ENCODE measurements at places on chromosomes 1 and 21. TPM values are rescaled to one million over a fixed set of nuclear protein-coding genes. Genes with fewer than 3 reads are reported as not detected.

Gene PARS2
- 1.2 TPM for total RNA-seq

Gene NBPF10
- 2.9 TPM for total RNA-seq

Gene WNT4
- total RNA-seq: not detected

Gene LMX1A
- total RNA-seq: not detected

Gene UMODL1
- total RNA-seq: 0.98 TPM

Gene MACO1
- 25.9 TPM for total RNA-seq

Gene S100A2
- total RNA-seq: not detected

Gene CD101
- total RNA-seq: 3.9 TPM

Gene TFF2
- total RNA-seq: not detected

GRCh38 chr1:203528063-203528462 lies 34.1 kb downstream of the OPTC start:
- no peaks in the 10 kb centered on the region for H3K27me3 ChIP-seq
- no peak for DNase-seq
- H3K4me1 ChIP-seq: no peaks in the 10 kb centered on the region
- H3K4me3 ChIP-seq: no peak overlapping the region
- no peak overlapping the region for H3K27ac ChIP-seq
- H3K36me3 ChIP-seq: no peaks in the 10 kb centered on the region

- peaks cover 6% of the 10 kb centered on the region for H3K36me3 ChIP-seq
- H3K4me1 ChIP-seq: peaks cover 78% of the 10 kb centered on the region
- peak overlapping the region; percentile 40 for H3K4me3 ChIP-seq
Observed at GRCh38 chr1:154418062-154418921, 13.1 kb downstream of the IL6R start.

- H3K4me3 ChIP-seq: peak overlapping the region; percentile 73
- peaks cover 4% of the 10 kb centered on the region for H3K36me3 ChIP-seq
- H3K27me3 ChIP-seq: no peaks in the 10 kb centered on the region
- peaks cover 12% of the 10 kb centered on the region for H3K4me1 ChIP-seq
Observed at GRCh38 chr1:234373959-234374254, 651 bp downstream of the COA6 start.

GRCh38 chr1:83017701-83018100 lies 981.2 kb downstream of the TTLL7 start:
- no peaks in the 10 kb centered on the region for H3K36me3 ChIP-seq
- DNase-seq: no peak
- H3K27me3 ChIP-seq: no peaks in the 10 kb centered on the region
- no peaks in the 10 kb centered on the region for H3K4me1 ChIP-seq
- no peak overlapping the region for H3K27ac ChIP-seq
- no peak overlapping the region for H3K4me3 ChIP-seq

- no peak overlapping the region for H3K4me3 ChIP-seq
- no peaks in the 10 kb centered on the region for H3K27me3 ChIP-seq
- no peaks in the 10 kb centered on the region for H3K36me3 ChIP-seq
- no peak overlapping the region for H3K27ac ChIP-seq
- no peak for DNase-seq
- H3K4me1 ChIP-seq: no peaks in the 10 kb centered on the region
Observed at GRCh38 chr1:110292031-110292741, 47.0 kb upstream of the RBM15 start.

GRCh38 chr1:8122477-8123407 lies 96.6 kb upstream of the ERRFI1 start:
- DNase-seq: no peak
- H3K27ac ChIP-seq: no peak overlapping the region
- H3K4me1 ChIP-seq: peaks cover 6% of the 10 kb centered on the region
- no peaks in the 10 kb centered on the region for H3K36me3 ChIP-seq
- H3K4me3 ChIP-seq: no peak overlapping the region

DNA sequence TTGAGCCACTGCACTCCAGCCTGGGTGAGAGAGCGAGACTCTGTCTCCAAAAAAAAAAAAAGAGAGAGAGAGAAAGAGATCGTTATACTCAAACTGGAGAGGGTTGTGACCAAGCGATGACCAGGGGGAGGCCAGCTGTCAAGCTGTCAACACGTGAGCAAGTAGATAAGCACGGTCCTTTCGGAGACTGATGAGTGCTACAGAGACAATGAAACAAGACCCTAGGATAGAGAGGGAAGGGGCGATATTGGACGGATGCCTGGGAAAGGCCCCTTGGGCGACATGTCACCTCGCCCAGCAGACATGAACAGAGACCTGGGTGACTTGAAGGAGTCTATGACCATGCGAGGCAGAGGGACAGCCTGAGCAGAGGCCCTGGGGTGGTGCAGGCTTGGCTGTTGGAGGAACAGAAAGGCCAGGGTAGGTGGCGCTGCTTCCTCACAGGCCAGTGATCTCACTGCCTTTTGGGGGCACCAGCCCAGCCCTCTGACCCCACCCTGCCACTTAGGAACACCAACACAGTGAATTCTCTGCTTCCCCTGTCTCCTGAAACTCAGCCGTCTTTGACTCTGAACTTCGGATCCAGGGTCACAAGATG lies 100.8 kb upstream of the IFFO2 start:
- no peak for DNase-seq
- H3K27ac ChIP-seq: no peak overlapping the region
- H3K4me1 ChIP-seq: peaks cover 10% of the 10 kb centered on the region

DNA sequence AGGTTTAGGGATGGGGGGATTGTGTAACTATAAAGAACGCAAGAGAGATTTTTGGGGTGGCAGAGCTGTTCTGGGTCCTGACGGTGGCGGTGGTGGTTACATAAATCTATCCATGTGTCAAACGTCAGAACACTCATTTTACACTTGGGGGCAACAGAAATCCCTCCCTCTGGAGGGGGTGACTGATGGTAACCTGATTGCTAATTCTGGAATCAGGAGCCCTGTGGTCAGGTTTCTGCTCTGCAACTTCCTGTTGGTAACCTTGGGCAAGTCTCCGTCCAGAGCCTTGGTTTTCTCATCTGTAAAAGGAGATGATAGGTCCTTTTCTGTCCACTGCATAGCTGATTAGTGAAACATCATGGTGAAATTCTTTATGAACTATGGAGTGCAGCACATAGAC lies 40.9 kb downstream of the ALPL start:
- H3K27ac ChIP-seq: no peak overlapping the region
- no peak for DNase-seq
- H3K27me3 ChIP-seq: no peaks in the 10 kb centered on the region
- H3K4me1 ChIP-seq: no peaks in the 10 kb centered on the region
- no peak overlapping the region for H3K4me3 ChIP-seq

- no peaks in the 10 kb centered on the region for H3K36me3 ChIP-seq
- DNase-seq: no peak
- H3K4me1 ChIP-seq: no peaks in the 10 kb centered on the region
Observed at GRCh38 chr1:233343262-233343661, 15.7 kb downstream of the MAP3K21 start.

- peaks cover 9% of the 10 kb centered on the region for H3K4me1 ChIP-seq
- no peak overlapping the region for H3K27ac ChIP-seq
- H3K4me3 ChIP-seq: no peak overlapping the region
Observed at GRCh38 chr1:109404838-109405237, 7.1 kb upstream of the SORT1 start.

GRCh38 chr1:70383483-70383882 lies 27.6 kb upstream of the CTH start:
- DNase-seq: no peak
- no peak overlapping the region for H3K4me3 ChIP-seq
- H3K36me3 ChIP-seq: no peaks in the 10 kb centered on the region
- H3K4me1 ChIP-seq: no peaks in the 10 kb centered on the region
- H3K27me3 ChIP-seq: no peaks in the 10 kb centered on the region

DNA sequence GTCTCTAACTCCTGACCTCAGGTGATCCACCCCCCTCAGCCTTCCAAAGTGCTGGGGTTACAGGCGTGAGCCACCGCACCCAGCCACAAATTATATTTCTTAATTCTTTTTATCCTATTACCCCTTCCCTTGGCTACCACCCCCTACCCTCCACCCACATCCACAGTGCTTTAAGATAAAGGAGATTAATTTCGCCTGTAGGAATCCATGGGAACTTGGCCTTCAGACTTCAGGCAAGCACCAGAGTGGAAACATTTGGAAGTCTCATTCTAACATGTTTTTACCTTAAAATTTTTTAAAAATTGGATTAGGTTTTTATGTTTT lies 10.4 kb downstream of the CNST start:
- H3K27me3 ChIP-seq: no peaks in the 10 kb centered on the region
- DNase-seq: no peak
- peak overlapping the region; percentile 68 for H3K27ac ChIP-seq
- H3K4me1 ChIP-seq: peaks cover 56% of the 10 kb centered on the region

- H3K36me3 ChIP-seq: no peaks in the 10 kb centered on the region
- peak overlapping the region; percentile 100 for H3K27ac ChIP-seq
- H3K27me3 ChIP-seq: no peaks in the 10 kb centered on the region
- DNase-seq: no peak
- H3K4me3 ChIP-seq: peak overlapping the region; percentile 74
- peaks cover 15% of the 10 kb centered on the region for H3K4me1 ChIP-seq
Observed at GRCh38 chr1:1613509-1614082, 1.7 kb upstream of the MIB2 start.
